ENCODE measurements at places on chromosomes 2 and 18.

- DNase-seq, result no peak
Measured at GRCh38 chr2:604385-604784, 72.8 kb downstream of the TMEM18 start.

GRCh38 chr2:3433339-3433699 lies 53.8 kb downstream of the TRAPPC12 start:
- no peak for DNase-seq

- no peak for DNase-seq
Measured at GRCh38 chr2:123540291-123540690, 484.8 kb upstream of the CNTNAP5 start.

DNA sequence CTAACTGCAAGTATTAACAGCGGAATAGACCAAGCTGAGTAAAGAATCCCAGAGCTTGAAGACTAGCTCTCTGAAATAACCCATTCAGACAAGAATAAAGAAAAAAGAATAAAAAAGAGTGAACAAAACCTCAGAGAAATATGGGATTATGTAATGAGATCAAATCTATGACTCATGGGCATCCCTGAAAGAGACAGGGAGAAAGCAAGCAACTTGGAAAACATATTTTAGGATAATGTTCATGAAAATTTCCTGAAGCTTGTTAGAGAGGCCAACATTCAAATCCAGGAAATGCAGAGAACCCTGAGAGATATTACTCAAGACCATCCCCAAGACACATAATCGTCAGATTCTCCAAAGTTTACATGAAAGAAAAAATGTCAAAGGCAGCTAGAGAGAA lies 17.3 kb downstream of the PFN4 start:
- DNase-seq, result no peak

- DNase-seq, result peak; percentile 48
Measured at GRCh38 chr2:102975996-102976975, 214.5 kb downstream of the TMEM182 start.

DNA sequence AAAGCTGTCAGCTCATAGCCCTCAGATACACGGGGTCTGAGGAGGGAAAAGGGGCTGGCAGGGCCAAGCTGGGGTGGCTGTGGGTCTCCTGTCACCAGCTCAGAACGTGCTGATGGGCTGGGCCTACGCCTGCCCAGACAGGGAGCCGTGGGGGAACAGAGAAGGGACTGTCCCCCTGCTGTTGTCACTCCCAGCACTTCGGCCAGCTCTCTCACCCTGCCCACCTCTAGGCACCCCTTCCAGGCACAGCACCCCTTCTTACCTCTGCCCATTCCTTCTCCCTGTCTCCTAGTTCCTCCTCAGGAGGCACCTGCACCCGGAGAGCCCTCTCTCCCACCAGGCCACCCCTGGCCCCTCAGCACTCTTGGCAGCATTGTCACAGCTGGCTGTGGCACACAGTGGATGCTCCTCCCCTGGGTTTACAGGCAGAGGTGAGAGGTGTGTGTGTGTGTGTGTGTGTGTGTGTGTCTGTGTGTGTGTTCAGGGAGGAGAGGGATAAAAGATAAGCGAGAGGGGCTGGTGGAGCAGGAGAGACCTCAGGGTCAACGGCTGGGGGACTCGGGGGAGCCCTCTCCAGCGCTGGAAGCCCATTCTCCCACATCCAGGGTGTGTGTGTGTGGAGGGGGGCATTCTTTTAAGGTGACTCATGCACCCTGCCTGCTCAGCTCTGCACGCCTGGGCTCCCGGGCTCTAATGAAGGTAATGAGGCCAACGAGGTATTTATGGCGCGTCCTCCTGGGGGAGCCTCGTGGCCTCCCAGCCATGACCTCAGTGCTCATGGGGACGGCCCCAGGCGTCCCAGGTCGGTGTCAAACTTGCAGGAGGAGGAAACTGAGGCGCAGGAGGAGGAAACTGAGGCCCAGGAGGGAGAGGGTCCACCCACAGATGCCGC lies 66.1 kb upstream of the SMAD7 start:
- DNase-seq, result peak; percentile 30

- no peak for DNase-seq
Measured at GRCh38 chr2:201913201-201913600, 106.9 kb downstream of the CDK15 start.

DNA sequence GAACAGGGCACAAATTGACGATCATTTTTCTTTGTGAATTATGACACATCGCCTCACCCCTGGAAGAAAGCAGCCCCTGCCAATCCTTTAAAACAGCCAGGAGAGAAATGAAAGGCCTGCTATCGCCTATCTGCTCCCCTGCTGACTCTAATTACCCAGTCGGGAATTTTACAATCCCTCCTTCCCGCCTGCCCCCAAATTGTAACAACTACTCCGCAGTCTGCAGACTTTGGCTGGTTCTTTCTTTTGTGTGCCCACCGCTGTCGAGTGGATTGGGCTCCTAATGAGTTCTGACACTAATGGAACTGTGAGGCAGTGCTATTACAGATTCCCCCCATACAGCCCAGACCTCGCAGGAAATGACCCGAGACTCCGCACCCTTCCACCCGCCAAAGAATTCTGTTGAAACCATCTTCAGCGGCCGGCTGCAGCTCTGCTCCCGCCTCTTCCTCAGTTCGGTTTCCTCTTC lies 281.2 kb upstream of the PARD3B start:
- no peak for DNase-seq

DNA sequence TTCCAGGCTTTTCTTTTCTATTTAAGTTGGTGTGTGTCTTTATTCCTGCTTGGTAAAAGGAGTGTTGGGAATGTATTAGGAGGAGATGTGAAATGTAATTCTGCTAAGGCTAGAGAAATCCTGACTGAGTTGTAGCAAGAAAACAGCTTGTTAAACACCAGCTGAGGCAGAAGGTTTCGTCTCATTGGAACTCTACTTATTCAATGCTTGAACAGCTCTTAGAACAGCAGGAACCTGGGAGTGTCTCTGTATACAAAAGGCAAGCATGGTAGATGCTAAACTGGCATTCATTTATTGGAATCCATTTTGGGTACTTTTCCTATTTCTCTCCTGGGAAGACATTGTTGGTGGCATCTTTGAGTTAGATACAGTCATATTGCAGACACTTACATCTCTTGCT lies 280.9 kb downstream of the HRH4 start:
- no peak for DNase-seq

GRCh38 chr2:222595581-222595980 lies 60.3 kb downstream of the FARSB start:
- DNase-seq, result no peak

- no peak for DNase-seq
Measured at GRCh38 chr2:38171208-38171855, 95.4 kb upstream of the CYP1B1 start.

DNA sequence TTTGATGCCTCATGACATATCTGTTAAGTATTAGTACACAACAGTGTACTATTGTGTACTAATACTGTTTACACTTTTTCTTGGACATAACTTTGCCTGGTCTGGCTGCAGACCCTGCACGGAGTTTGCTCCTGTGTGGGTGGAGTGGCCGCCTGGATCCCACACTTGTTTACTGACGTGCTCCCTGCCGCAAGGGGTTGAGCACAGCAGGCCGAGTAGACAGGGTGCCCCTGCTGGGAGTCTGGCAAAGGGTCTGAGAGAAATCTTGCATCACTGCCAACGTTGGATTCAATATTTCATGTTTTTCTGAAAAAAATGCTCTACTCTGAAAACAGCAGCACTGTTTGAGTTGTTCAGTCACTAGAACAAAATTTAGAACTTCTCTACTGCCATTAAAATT lies 59.0 kb downstream of the PDK1 start:
- no peak for DNase-seq

GRCh38 chr18:76456018-76456750 lies 38.9 kb downstream of the ZNF516 start:
- peak; percentile 8 for DNase-seq

GRCh38 chr2:219509780-219510511 lies 4.3 kb upstream of the ASIC4 start:
- no peak for DNase-seq

DNA sequence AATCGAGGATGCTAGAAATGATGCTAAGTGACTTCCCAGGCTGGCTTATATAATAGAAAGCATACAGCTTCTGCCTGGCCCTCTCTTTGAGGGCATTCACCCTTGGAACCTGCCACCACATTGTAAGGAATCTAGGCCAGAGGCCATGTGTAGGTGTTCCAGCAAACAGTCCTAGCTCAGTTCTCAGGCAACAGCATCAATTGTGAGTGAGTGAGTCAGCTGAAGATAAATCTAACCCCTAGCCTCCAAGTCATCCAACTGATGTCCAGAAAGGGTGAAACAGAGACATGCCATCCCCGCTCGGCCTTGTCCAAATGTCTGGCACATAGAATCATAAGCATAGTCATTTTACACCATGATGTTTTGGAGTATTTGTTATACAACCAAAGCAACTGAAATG lies 324.3 kb upstream of the KLHL14 start:
- no peak for DNase-seq

DNA sequence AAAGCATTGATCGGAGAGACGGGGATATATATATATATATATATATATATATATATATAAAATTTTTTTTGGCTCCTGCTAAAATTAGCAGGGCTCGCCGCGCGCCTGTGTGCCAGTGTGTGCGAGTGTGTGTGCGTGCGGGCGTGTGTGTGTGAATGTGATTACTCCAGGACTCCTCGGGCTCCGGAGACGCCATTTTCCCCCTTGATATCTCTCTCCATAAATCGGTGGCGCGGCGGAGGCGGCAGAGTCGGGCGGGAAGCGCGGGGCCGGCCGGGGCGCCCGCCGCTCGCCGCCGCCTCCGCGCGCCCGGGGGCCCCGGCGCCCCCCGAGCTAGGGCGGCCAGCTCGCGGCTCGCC lies 795 bp upstream of the SETBP1 start:
- DNase-seq, result peak; percentile 73

- DNase-seq, result no peak
Measured at GRCh38 chr2:231632559-231633142, 40.0 kb downstream of the TEX44 start.

- no peak for DNase-seq
Measured at GRCh38 chr2:199589306-199589705, 131.6 kb upstream of the SATB2 start.

DNA sequence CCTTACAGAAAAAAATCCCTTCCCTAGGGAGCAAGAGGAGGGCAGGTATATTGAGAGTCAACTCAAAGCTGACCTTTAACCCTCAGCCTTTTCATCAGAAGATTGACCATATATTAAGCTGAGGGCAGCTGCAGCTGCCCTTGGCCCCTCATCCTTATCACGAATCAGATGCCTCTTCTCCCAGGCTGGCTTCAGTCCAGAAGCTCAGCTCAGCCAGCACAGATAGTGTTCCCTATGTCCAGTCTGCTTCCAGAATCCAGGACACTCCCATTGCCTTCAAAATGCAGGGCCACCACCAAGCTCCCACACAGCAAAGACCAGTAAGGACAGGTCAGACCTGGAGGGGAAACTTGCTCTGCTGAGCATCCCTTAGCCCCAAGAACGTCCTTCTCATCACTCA lies 146.1 kb downstream of the BCL11A start:
- no peak for DNase-seq

- DNase-seq, result no peak
Measured at GRCh38 chr2:172403881-172404468, 23.4 kb upstream of the ITGA6 start.

GRCh38 chr2:141932261-141932660 lies 198.6 kb downstream of the LRP1B start:
- no peak for DNase-seq

- no peak for DNase-seq
Measured at GRCh38 chr18:75269124-75269680, 58.6 kb downstream of the TSHZ1 start.

DNA sequence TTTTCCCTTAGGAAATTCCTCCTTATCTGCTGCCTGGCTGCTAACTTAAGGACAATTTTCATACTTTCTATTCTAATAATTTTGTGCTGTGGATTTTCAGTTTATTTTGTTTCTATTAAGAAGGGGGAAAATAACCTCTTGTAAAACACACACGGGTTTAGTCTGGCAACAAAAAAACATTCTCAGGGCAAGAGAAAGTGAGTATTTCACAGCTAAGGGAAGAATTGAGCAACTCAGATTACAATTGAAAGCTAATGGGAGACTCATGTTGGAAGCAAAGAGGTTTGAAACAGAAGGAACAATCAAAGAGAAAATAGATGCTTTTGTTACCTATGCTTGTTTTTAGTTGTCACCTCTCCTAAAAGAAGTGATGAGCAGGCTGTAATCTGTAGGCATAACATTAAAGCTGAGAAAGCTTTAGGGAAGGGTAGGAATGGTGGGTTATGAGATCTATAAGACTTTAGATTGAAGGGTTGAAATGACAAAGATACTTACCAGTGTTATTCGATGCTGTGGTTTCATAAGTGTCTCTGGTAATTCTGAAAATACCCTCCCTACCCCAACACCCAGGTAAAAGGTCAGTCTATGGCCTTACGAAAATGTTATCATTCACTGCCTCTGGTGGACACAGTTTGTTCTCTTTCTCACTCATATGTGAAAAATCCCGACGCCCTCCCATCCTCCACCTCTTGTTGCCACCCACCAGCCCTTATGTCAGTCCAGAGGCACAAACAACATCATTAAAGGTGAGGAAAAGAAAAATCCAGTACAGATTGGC lies 510.9 kb downstream of the TXNL1 start:
- no peak for DNase-seq

- DNase-seq, result peak; percentile 26
Measured at GRCh38 chr18:48787203-48788151, 163.3 kb downstream of the SMAD7 start.

GRCh38 chr2:40436093-40436475 lies 15.8 kb downstream of the SLC8A1 start:
- no peak for DNase-seq

- no peak for DNase-seq
Measured at GRCh38 chr2:119421741-119422140, 9.9 kb upstream of the TMEM37 start.

- DNase-seq, result no peak
Measured at GRCh38 chr2:3242747-3243369, 134.8 kb downstream of the EIPR1 start.

DNA sequence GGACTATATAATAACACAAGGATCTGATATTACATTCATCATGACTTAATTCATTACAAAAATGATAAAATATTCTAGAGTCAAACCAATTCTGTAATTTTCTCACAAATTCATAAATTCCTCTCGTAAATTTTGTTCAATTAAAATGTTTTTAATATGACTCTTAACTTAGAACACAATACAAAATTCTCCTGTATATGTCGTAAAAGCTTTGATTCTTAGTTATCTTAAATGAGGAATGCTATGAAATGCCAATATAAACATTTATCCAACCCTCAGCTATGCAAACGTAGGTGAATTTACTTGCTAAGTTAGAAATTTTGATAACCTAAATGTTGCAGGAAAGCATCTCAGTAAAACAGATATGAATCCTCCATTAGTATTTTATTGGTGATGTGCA lies 28.9 kb downstream of the ARHGAP15 start:
- no peak for DNase-seq

GRCh38 chr2:168574856-168575630 lies 119.0 kb downstream of the CERS6 start:
- no peak for DNase-seq

GRCh38 chr2:86140969-86141392 lies 34.9 kb downstream of the PTCD3 start:
- no peak for DNase-seq

DNA sequence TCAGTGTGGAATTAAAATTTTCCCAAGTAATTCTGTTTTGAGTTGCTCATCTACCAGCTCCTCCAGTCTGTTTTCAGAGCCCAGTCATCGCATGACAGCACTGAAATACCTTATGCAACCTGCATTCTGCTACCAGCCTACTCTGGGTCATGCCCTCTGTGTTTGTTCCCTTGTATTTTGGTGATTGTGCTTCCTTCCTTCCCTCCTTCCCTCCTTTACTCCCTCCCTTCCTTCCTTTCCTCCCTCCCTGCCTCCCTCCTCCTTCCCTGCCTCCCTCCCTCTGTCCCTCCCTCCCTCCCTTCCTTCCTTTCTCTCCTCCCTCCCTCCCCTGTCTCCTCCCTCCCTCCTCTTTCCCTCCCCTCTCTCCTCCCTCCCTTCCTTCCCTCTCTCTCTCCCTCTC lies 289.6 kb downstream of the CDH2 start:
- DNase-seq, result no peak
